Caco-2 (cell line): ENCODE measurements at places on chromosomes 1 and 21. TPM values are rescaled to one million over a fixed set of nuclear protein-coding genes. Genes with fewer than 3 reads are reported as not detected.

- no peaks in the 10 kb centered on the region for H3K27me3 ChIP-seq
- H3K36me3 ChIP-seq = no peaks in the 10 kb centered on the region
- peak; percentile 2 for DNase-seq
- no peak overlapping the region for H3K4me3 ChIP-seq
These were observed 154.8 kb downstream of the TRABD2B start for GRCh38 chr1:47842228-47842919.

- no peaks in the 10 kb centered on the region for H3K4me1 ChIP-seq
- H3K36me3 ChIP-seq = no peaks in the 10 kb centered on the region
- H3K27me3 ChIP-seq = no peaks in the 10 kb centered on the region
- no peak overlapping the region for H3K27ac ChIP-seq
These were observed 287.3 kb upstream of the SGIP1 start for GRCh38 chr1:66246351-66247269.

TRIM17 gene
- 4.0 and 4.5 TPM in 2 replicates for total RNA-seq

- H3K4me1 ChIP-seq = no peaks in the 10 kb centered on the region
- no peak overlapping the region for H3K4me3 ChIP-seq
- no peaks in the 10 kb centered on the region for H3K27me3 ChIP-seq
- H3K36me3 ChIP-seq = no peaks in the 10 kb centered on the region
- DNase-seq = no peak
- no peak overlapping the region for H3K27ac ChIP-seq
These were observed 24.4 kb upstream of the DEPDC1 start for GRCh38 chr1:68521286-68521685.

DNA sequence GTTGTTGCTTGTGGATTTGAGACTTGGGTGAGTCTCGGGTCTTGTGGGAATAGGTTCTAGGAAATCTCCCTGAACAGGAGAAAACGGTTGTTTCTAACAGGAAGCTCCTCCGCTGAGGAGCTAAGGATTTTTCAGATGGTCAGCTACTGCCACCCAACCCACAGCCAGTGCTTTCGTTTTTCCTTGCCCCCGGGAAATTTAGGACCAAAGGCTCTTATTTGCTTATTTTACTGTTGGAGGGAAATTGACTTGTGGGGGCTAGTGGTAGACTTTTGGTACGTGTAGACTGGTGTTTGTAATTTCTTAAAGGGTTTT is 792 bp downstream of the SNX7 start:
- peak overlapping the region; percentile 42 for H3K27ac ChIP-seq
- H3K36me3 ChIP-seq = no peaks in the 10 kb centered on the region
- H3K4me1 ChIP-seq = no peaks in the 10 kb centered on the region
- H3K4me3 ChIP-seq = peak overlapping the region; percentile 71
- no peaks in the 10 kb centered on the region for H3K27me3 ChIP-seq
- no peak for DNase-seq

HAO2 gene
- total RNA-seq = 0.27 and 0.39 TPM in 2 replicates

RGS1 gene
- total RNA-seq = not detected in 2 replicates

DNA sequence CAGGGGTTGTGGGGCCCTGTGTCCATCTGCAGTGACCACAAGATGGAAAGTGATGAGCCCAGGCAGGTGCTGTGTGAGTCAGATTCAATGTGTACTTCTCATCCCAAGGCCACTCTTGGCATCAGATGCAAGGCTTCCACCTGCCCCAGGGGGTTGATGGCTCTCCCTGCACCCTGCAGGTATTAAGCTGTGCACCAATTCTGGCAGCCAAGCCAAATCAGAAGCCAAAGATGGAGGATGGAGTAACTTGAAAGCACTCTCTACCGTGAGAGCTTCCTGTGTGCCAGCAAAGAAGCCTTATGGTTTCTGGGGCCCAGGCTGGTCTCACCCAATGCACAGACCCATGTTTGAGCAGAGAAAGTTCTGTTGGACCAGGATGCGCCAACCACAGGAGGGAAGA is 44.3 kb upstream of the TENT5C start:
- no peaks in the 10 kb centered on the region for H3K27me3 ChIP-seq
- peaks cover 8% of the 10 kb centered on the region for H3K4me1 ChIP-seq
- H3K36me3 ChIP-seq = no peaks in the 10 kb centered on the region
- DNase-seq = no peak
- peak overlapping the region; percentile 3 for H3K27ac ChIP-seq

DNA sequence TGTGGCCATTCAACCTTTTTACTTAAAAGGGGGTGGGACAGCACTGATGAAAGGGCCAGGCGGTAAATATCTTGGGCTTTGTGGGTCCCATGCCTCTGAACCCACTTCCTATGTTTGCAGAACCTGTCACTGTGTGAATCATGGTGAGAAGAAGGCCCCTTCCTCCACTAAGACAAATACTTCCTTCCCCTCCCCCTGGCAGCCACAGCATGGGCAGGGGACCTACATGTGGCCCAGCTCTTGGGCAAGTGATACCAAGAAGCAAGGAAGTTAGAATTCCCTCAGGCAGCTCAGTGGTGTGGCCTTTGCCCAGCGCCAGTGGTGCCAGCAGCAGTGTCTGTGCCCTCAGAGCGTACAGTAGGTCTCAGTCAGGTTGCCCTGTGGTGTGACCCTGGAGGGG is 168.6 kb downstream of the TRIM33 start:
- no peak overlapping the region for H3K4me3 ChIP-seq
- H3K27me3 ChIP-seq = no peaks in the 10 kb centered on the region
- no peak overlapping the region for H3K27ac ChIP-seq

- no peaks in the 10 kb centered on the region for H3K4me1 ChIP-seq
- no peak overlapping the region for H3K4me3 ChIP-seq
- H3K36me3 ChIP-seq = no peaks in the 10 kb centered on the region
These were observed 14.1 kb upstream of the KCNA2 start for GRCh38 chr1:110620250-110620615.

KCNN3 gene
- total RNA-seq = 0.05 TPM in 1 of 2 replicates, not detected in the other

GRCh38 chr1:92486251-92487077 is at the start of gene GFI1:
GFI1 (minus strand) TSS chr1:92486925; CDS start chr1:92483487, 3,438 bp downstream.
- peak within 1 kb of the TSS; percentile 50 for H3K4me3 ChIP-seq
- no peak within 1 kb of the TSS for H3K27ac ChIP-seq
- no peaks in the 10 kb centered on the region for H3K4me1 ChIP-seq

DNA sequence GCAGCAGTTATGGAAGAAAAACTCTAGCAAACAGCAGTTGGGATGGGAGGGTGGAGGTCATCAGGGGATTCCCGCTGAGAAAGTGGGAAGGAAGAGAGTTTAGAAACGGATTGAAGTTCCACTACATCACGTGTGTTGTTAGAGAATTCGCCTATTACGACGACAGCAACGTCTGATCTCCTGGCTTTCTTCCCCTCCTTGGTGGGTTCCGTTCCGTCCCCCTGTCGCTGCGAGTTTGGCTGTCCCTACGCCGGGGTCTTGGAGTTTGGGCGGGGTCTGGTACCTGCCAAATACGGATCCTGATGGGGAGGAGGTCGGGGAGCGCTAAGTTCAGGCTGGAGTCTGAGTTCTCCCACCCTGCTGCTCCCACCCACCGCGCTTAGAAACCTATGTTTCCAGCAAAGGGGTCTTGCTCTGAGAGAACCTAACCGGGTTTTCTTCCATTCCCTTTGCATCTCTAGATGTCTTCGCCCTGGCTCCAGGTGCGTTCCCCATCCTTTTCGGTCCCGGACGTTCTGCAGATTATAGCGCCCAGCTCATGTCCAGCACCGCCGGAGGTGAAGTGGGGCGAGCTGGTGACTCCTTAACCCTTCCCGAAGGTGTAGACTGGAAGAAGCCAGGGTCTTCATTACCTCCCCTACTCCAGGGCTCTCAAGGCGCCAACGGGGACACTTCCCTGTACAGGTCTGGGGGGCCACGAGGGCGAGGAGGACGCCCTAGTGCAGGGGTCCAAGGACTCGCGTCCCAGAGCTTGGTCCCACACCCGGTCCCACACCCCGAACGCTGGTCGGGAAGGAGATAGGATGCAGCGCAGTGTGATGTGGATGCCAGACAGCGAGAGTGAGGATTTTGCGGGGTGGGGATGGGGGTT is 641 bp upstream of the KCNK2 start:
- no peaks in the 10 kb centered on the region for H3K36me3 ChIP-seq
- H3K27me3 ChIP-seq = peaks cover 3% of the 10 kb centered on the region
- H3K4me3 ChIP-seq = no peak overlapping the region
- no peak overlapping the region for H3K27ac ChIP-seq

GRCh38 chr1:59678493-59679228 is 136.1 kb upstream of the HOOK1 start:
- no peak overlapping the region for H3K4me3 ChIP-seq
- no peaks in the 10 kb centered on the region for H3K27me3 ChIP-seq
- no peaks in the 10 kb centered on the region for H3K4me1 ChIP-seq
- no peak for DNase-seq

GRCh38 chr1:204288021-204288588 is 71.6 kb downstream of the PLEKHA6 start:
- H3K27me3 ChIP-seq = no peaks in the 10 kb centered on the region
- H3K27ac ChIP-seq = peak overlapping the region; percentile 68
- peak overlapping the region; percentile 39 for H3K4me3 ChIP-seq
- H3K4me1 ChIP-seq = peaks cover 43% of the 10 kb centered on the region

DNA sequence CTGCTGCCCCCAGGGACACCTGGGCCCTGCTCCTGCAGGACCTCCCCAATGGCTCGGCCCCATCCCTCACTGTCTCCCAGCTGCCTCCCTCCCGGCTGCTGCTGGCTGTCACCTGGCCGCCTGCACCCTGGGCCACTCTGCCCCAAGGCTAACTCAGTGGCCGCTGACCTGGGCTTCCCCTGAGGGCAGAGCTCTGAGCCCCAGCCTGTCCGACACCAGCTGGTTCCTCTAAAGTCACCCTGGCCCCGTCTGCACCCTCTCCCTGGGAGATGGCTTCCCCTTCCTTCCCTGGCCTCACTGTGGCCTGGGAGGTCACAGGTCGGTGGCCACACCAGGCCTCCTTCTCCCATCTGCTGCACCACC is 15.0 kb downstream of the ITGB2 start:
- no peak for DNase-seq
- no peaks in the 10 kb centered on the region for H3K4me1 ChIP-seq
- H3K27ac ChIP-seq = no peak overlapping the region
- no peak overlapping the region for H3K4me3 ChIP-seq
- no peaks in the 10 kb centered on the region for H3K36me3 ChIP-seq

GPR25 gene
- not detected in 2 replicates for total RNA-seq

SAMD13 gene
- total RNA-seq = 0.53 and 0.59 TPM in 2 replicates

DNA sequence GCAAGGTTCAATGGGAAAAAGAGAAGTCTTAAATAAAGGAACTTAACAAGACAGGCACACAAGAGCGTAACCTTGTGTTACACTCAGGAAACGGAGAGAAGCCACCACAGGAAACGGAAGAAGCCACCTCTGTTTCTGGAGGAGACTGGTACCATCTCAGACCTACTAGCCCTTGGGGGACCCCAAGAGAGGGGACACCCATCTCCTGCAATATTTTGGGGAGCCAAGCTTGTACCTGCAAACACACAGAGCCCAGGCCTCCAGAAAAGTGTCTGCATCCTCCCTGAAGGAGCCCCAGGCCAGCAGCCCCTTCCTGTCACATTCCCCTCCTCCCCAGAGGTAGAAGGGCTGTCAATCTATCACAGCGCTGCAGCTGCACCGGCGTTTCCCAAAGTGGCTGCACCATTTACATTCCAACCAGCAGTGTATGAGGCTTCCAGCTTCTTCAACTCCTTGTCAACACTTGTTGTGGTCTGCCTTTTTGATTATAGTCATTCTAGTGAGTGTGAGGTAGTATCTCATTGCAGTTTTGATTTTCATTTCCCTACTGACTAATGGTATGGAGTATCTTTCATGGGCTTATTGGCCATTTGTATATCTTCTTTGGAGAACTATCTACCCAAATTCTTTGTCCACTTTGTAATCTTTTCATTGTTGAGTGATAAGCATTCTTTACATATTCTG is 23.0 kb upstream of the PADI1 start:
- H3K36me3 ChIP-seq = no peaks in the 10 kb centered on the region
- H3K4me3 ChIP-seq = no peak overlapping the region
- no peak for DNase-seq
- H3K4me1 ChIP-seq = no peaks in the 10 kb centered on the region

DNA sequence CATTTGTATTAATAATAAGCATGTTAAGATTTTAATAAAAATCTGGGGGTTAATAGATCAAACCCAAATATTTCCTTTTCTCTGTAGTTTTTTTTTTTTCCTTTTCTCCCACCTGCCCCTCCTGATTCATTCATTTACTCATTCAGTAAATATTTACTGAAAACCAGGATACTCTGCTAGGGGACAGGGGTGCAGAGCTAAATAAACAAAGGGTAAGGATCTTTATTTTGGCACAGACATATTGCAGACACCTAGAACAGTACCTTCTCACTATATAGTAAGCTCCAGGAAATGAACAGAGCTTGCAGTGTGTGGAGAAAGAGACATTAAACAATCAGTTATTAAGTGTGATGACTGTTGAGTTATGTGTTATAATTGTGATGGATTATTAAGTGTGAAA is 60.9 kb downstream of the AK5 start:
- no peak overlapping the region for H3K27ac ChIP-seq
- no peak for DNase-seq
- H3K4me1 ChIP-seq = no peaks in the 10 kb centered on the region
- H3K27me3 ChIP-seq = no peaks in the 10 kb centered on the region

DNA sequence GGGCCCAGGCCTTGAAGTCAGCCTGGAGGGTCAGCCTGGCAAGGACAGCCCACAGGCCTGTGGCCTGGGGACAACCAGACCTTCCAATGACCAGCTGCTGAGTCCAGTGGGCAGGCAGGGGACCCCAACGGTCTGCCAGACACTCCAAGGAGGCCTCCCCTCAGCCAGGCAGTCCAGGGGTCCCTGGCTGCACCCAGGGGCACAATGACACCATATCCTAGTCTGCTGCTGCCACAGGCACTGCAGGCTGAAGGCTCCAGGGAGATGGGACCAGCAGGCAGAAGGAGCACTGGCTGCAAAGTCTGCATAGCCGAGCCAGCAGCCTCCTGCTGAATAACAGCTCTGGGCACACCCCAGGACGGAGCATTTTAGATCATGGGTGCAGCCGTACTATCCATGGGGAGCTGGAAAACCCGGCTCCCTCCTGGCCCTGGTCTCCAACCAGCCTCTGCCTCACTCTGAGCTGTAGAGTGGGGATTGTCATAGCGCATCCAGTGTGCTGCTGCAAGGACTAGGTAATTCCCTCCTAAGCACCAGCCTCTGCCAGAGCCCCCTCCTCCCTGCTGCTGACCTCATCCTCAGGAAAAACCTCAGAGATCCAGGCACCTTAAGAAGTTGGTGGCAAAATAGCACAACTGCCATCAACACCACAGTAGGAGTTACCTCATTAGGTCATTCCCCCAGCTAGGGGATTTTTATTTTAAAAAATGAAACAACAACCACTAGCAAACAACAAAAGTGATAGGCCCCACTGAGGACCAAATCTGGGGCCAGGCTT is 4.8 kb upstream of the LAPTM5 start:
- no peaks in the 10 kb centered on the region for H3K36me3 ChIP-seq
- no peaks in the 10 kb centered on the region for H3K27me3 ChIP-seq

- H3K27ac ChIP-seq = peak overlapping the region; percentile 25
- no peaks in the 10 kb centered on the region for H3K27me3 ChIP-seq
- no peak overlapping the region for H3K4me3 ChIP-seq
- no peaks in the 10 kb centered on the region for H3K36me3 ChIP-seq
- H3K4me1 ChIP-seq = no peaks in the 10 kb centered on the region
- no peak for DNase-seq
These were observed 14.1 kb downstream of the PKN2 start for GRCh38 chr1:88698140-88698539.

ANGPTL1 gene
- total RNA-seq = not detected in 2 replicates

- no peak overlapping the region for H3K27ac ChIP-seq
- H3K27me3 ChIP-seq = no peaks in the 10 kb centered on the region
- no peaks in the 10 kb centered on the region for H3K36me3 ChIP-seq
These were observed 9.9 kb upstream of the CFHR2 start for GRCh38 chr1:196933531-196934189.

NFIA gene
- 1.4 and 2.3 TPM in 2 replicates for total RNA-seq

GRCh38 chr1:25243907-25244306 is 3.3 kb downstream of the RSRP1 start:
- H3K4me1 ChIP-seq = no peaks in the 10 kb centered on the region
- no peak overlapping the region for H3K27ac ChIP-seq
- no peaks in the 10 kb centered on the region for H3K27me3 ChIP-seq
- no peaks in the 10 kb centered on the region; the same call in 1 of the 2 replicates for H3K36me3 ChIP-seq
